Pulmonary artery endothelial cell (primary cell): ENCODE measurements at places on chromosomes 1 and 21.
A peak's percentile ranks its signal among the peaks of the same experiment; 100 is the strongest.

DNA sequence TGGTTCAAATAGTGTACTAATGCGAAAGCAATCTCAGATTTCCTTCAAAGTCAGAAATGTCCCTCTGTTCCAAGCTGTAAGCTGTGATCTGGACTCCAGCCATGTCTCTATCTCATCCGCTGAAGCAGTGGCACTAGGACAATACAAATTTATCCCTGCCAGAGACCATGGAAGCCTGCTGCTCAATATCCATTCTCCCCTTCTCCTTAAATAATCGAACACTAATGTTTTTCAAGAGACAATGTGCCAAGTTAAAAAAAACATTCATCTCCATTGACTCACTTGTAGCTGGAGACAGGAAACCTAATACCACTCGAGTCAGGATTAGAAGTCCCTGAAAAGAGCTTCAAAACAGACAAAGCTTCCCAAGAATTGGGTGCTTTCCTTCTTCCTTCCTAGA is 38.5 kb upstream of the PGBD5 start:
- DNase-seq = no peak

DNA sequence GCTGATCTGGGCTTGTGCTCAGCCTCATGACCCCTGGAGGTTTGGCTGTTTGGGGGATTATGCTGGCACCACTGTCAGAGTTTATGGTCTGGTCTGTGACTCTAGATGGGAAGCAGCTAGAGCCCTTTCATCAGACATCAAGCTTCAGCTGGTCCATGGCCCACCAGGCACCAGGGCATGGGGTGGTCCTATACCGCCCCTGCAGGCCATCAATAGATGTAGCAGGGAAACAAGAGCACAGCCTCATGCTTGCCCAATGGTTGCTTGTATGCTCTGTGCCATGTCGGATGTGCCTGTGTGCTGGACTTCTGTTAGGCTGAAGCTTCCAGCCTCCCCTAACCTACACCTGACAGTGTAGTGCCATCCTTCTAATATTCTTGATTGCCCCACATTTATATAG is 71.1 kb upstream of the CD34 start:
- no peak for DNase-seq

DNA sequence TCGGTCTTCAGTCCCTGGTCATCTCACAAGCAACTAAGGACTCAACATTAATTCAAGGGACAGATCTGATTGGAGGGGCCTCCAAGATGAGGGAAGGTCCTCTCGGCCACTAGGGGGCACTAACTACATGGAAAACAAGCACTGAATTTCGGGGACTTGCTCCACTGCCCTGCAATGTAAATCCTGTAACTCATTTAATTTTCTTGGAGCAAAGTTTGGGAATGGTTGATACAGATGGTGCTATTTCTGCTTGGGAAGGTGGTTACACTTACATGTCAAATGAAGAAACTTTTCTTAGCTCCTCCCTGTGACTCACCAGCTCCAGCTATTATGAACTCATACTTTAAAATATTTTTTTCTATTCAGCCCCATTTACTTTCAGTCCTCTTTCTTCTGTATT is 97.4 kb upstream of the KCNJ15 start:
- peak; percentile 48 for DNase-seq

- no peak for DNase-seq
Measured at GRCh38 chr1:199132006-199132405, 493.2 kb downstream of the PTPRC start.

DNA sequence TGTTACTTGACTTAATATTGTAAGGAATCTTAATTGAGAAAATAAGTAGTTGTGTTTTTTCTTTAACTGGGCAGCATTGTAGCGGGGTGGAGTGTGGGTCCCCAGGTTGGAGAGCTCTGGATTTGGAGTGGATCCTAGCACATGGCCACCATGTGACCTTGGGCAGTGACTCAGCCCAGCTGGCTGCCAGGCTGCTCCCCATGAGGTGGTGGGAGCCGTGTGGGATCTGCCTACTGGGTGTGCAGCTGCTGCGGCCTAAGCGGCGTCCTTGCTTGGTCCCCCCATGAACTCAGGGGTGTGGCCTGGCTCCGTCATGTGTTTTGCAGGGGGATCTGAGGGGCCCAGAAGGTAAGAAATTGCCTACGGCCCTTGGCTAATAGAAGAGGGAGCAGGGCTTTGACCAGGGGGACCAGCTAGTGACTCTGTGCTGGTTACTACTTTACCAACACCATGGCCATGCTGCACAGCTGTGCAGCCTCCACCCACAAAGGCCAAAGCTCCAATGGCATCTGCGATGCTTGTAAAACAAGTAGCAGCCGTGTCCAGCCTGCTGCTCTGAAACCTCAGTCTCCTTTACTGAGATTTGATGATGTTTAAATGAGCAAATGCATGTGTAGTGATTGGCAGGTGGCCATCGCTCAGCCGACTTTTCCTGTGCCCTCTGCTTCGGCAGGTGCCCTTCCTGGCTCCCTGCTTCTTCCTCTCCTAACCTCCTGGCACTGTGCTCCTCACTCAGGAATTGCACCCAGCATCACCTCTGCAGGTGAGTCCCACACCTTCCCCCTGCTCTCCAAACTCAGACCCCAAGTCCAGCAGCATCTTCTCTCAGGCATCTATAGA is 68.3 kb downstream of the ADARB1 start:
- DNase-seq = no peak

DNA sequence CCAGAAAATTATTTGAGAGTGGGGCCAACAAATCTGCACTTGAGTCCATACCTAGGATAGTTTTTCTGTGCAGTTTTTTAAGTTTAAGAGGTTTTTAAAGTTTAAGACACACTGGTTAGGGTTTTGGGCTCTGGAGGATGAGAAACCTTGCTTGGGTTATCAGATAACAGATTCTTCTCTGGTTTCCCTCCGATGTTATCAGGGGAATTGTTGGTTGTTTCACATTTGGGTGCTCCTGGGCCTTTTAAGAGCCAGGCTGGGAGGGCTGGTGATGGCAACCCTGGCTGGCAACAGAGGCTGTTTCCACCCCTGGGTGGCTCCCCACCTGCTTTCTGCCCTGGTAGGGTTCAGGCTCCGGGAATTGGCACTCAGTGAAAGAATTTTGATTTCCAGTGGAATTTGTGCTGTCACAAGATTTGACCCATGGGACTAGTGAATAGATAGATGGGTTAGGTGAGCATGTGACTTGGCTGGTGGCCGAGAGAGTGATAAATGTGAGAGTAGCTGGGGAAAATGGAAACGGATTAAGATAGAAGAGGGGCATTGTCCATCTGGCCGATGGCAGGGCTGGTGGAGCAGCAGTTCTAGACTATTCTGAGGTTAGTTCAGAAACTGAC is 14.8 kb downstream of the VANGL1 start:
- DNase-seq = no peak

DNA sequence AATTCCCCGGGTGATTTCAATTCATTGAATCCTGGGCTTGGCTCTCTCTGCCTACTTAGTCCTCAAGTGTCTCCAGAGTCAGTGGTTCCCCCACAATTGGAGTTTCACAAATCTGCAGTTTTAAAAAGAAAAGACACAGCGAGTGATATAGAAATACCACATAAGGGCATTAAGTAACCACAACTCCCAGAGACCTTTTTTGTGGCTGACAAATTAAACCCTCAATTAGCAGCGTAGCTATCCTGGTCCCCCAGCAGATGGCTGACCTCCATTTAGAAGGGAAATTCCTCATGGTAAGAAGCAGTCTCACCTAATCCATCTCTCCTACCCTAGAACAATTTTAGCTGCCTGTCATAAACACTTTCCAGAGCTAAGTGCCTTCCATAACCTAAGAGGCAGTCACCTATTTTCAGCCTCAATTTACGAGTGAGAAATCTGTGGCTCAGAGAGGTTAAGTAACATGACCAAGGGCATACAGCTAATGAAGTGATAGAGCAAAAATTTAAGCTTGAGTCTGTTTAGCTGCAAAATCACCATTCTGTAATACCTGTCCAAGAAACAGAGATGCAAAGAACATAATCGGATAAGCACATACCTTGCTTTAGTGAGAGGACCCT is 56.0 kb upstream of the NBPF3 start:
- no peak for DNase-seq

GRCh38 chr1:65020774-65021173 is 54.4 kb upstream of the JAK1 start:
- DNase-seq = no peak

- no peak for DNase-seq
Measured at GRCh38 chr1:18245647-18246046, 138.0 kb downstream of the IGSF21 start.

DNA sequence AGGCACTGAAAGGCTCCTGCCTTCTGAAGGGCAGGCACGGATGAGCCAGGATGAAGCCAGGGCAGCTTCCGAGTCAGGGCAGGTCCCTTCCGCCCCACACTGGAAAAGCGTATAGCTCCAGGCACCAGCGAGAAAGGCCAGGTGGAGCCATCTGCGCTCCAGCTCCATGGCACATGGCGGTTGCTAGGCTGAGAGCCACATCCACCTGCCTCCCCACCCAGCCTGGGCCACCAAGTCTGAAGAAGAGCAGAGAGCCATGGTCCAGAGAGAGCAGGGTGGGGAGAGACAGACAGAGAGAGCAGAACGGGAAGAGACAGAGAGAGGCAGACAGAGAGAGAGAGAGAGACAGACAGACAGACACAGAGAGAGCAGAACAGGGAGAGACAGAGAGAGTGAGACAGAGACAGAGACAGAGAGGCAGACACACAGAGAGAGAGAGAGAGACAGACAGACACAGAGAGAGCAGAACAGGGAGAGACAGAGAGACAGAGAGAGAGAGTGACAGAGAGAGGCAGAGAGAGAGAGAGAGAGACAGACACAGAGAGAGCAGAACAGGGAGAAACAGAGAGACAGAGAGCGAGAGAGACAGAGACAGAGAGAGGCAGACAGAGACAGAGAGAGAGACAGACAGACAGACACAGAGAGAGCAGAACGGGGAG is 5.2 kb downstream of the FNDC10 start:
- no peak for DNase-seq
